Stimulated activated CD4-positive, alpha-beta T cell treated with anti-CD3 and anti-CD28 coated beads, Interleukin-12 subunit alpha, Interleukin-12 subunit beta, amount 100 ng/mL, for 4 hours (primary cell): ENCODE measurements at places on chromosomes 11 and 22.

DNA sequence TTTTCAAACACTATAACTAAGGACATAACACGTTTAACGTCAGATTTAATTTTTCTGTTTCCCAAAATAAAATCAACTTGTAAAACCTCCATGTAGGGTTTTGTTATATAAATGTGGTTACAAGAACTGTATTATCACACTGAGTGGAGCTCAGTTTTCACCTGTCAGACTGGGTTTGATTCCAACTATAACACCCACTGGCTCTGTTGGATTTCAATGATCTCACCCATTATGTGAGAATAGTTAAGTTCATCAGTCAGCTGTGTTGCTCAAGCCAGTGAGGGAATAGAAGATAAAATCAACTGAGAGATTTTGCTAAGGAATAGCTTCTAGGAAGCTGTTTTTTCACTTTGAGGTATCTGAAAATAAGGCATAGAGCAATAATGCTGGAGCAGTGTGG lies 5.1 kb upstream of the OR52R1 start:
- DNase-seq = no peak

DNA sequence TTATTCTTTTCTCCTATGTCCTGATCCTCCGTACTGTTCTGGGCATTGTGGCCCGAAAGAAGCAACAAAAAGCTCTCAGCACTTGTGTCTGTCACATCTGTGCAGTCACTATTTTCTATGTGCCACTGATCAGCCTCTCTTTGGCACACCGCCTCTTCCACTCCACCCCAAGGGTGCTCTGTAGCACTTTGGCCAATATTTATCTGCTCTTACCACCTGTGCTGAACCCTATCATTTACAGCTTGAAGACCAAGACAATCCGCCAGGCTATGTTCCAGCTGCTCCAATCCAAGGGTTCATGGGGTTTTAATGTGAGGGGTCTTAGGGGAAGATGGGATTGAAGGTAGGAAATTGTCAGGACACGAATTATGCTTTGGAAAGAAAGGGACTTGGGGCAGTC lies 843 bp downstream of the OR51T1 start:
- no peak for DNase-seq

- no peak for DNase-seq
These were observed 60.8 kb upstream of the TTLL12 start for GRCh38 chr22:43247546-43248260.

DNA sequence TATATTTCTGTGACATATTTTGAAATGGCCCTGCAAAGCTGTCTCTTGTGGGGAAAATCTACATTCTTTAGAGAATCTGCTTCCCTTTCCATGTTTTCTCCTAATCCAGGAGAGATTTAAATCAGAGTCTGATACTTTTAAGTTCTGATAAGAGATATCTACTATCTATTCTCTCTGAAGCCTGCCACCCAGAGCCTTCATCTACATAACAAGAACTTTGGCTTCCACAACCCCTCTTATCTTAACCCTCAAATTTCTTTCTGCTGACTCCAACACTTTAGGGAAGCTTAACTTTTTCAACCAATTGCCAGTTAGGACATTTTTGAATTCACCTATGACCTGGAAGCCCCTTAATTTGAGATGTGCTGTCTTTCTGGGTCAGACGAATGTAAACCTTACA lies 965.2 kb downstream of the TBC1D22A start:
- no peak for DNase-seq
